ENCODE measurements at places on chromosomes 4 and X.

DNA sequence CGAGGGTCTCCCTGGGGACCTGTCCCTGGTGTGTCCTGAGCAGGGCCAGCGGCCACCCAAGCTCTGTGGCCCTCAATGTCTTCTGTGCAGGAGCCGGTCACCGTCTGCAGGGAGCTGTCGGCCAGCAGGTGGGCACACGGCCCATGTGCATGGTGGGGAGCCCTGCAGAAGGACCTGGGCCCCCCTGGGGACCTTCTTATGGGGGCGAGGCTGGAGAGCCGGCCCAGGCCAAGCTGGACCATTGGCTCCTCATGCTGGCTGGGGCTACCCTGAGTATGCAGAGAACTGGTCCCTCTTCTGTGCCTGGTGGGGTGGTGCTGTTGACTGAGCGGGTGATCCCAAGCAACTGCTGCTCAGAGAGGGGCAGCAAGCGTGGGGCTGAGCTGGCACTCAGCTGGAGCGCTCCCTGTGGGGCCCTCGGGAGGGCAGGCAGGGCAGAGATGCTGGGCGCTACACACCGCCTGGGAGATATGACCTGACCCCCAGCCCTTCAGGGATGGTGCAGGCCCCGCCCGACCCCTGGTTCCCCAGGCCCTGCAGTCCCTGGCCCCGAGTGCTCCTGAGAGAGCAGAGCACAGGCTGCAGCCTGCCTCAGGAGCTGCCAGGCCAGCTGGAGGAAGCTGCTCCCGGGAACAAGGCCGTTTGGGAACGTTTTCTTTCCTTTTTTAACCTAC, 14.8 kb downstream of the NAT8L start:
- no peak for DNase-seq

DNA sequence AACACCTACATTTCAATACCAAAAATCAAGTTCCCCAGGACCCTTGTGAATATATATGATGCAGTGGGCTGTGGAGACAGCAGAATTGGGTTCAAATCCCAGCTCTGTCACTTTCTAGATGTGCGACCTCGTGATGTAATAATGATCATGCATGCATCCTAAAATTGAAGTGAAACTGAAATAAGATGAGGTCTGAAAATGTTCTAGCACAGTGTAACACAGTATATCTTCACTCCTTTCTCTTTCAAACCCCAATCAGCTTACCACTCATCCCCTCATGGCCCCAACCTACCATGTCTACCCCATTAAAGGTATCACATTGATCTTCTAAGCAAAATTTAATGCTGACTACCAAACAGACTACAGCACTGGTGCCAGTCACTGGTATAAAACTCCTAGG, 69.9 kb upstream of the BRS3 start:
- no peak for DNase-seq

- no peak for DNase-seq
Measured at GRCh38 chr4:6058531-6059374, 40.5 kb upstream of the C4orf50 start.

DNA sequence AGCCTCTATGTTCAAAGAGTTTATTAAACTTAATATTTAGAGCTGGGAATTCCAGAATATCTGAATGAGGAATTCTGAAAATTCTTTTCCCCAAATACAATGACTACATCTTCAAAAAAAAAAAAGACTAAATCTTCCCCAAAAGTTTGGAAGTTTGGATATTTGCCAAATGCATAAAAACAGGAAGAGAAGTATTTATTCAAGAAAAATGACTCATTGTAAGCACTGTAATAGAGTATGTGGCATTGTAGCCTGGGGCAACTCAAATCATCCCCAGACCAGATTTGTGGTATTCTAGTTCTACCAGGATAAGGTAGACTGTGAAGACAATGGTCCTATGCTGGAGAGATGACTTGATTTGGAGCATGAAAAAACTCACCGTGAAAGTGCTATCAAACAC, 78.5 kb upstream of the PDHA2 start:
- DNase-seq, result no peak

DNA sequence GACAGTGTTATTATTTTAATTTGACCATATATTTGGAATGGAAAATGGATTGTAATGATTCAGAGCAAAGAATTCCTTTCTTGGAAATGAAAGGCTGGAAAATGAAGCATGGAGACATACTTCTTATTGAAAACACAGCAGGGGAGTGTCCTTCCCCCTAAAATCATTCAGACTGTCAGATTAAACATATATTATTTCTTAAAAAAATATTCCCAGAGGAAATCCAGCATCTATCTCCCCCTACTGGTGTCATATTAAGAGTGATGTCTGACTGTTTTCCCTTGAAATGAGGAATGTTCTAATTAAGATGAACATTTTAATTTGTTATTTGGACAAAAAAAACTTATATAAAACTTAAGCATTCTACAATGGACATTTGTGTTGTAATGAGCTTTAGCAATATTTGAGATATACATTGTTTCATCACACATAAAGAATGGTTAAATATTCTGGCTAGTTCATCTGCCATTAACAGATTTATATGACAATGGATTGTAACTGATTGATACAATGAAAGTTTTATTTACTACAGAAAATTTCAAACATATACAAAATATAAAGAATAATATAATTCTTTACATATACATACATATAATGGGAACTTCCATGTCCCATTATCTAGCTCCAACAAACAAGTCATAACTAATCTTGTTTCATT, 264.6 kb downstream of the SPRY1 start:
- no peak for DNase-seq

DNA sequence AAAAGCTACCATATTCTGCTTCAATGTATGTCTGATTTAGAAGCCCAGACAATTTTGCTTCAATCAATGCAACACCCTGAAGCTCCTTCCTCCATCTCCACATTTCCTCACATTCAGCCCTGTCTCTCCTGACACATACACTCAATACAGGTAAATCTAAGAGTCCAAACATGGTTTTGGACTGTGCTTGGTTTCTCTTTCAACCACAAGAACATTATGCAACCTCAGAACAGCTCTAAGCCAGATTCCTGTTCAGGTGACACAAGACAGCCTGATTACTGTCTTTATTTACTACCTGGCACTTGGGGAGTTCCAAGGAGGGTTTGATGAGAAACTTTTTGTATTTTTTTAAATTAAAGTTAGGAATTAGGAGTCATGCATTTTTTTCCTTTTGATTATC, 307.5 kb upstream of the SLIT2 start:
- no peak for DNase-seq

- DNase-seq, result no peak
Measured at GRCh38 chr4:33948921-33949320, 2295.4 kb downstream of the ARAP2 start.

GRCh38 chrX:19747652-19748610, 139.5 kb downstream of the SH3KBP1 start:
- DNase-seq, result peak; percentile 24

DNA sequence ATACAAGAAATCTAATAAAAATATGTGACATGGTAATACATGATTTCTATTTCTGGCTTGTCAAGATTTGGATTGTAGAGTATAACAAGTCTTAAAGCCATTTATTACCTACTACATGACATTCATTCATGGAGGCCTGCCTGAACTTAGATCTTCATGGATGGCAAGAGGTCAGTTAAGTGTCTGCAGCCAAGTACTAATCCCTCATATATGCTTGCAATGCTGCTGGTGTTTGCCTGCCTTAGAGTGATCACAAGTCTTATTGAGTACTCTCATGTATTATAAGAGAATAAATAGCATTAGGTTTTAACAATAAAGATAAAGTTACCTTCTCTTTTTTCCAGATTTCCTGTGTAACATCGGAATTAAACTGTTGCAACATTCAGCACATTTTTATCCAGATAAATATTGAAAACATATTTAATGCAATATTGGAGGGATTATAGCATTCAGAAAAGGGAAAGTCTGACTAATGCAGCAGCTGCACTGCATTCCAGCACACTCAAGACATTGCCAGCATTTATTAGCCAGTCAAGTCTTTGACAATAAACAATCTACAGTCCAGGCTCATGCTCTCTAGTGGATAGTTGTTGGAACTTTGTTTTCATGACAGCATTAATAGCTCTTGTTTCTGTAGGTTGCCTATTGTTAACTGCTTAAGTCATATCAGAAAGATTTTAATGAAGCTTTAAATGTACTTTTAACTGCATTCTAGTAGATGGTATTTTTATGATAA, 737.1 kb downstream of the FAT4 start:
- no peak for DNase-seq

GRCh38 chr4:56038487-56039162, 89.9 kb downstream of the CEP135 start:
- DNase-seq, result no peak

DNA sequence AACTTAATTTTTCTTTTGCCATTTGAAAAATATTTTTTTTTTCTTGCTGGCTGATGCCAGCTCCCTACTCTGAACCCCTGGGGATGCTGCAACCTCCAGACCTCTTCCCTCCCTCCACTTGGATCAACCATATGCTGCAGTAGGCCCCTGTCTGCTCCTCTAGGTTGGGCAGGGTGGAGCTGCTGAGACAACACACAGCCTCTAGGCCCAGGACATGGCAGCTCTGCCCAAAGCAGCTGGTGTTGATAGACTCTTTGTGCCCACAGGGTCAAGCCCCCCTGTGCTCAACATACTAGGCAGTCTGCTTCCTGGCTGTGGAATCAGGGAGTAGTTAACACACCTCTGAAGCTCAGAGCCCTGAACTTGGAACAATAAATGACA, 19.9 kb upstream of the CLNK start:
- DNase-seq, result no peak

GRCh38 chr4:138439143-138439581, 197.0 kb upstream of the SLC7A11 start:
- no peak for DNase-seq

GRCh38 chr4:41044165-41044564, 170.2 kb downstream of the APBB2 start:
- DNase-seq, result no peak

- no peak for DNase-seq
Measured at GRCh38 chr4:145043306-145043705, 54.7 kb downstream of the ANAPC10 start.

- no peak for DNase-seq
Measured at GRCh38 chrX:82757614-82758013, 750.5 kb upstream of the POU3F4 start.

- no peak for DNase-seq
Measured at GRCh38 chr4:7917669-7918068, 22.0 kb downstream of the AFAP1 start.

- DNase-seq, result no peak
Measured at GRCh38 chr4:143377611-143378099, 41.0 kb downstream of the GAB1 start.

GRCh38 chr4:40594261-40595178, 35.1 kb downstream of the RBM47 start:
- no peak for DNase-seq
